ENCODE measurements at places on chromosomes 1 and 21.

- DNase-seq, result no peak
These were observed at the start of gene RORC for GRCh38 chr1:151831605-151832004. Gene RORC, minus strand, starts transcription at chr1:151831802. Its CDS starts 38 bp downstream, at chr1:151831764.

GRCh38 chr1:234838182-234838581 lies 228.2 kb upstream of the IRF2BP2 start:
- no peak for DNase-seq

GRCh38 chr1:110312188-110313121 lies 26.7 kb upstream of the RBM15 start:
- peak; percentile 49 for DNase-seq

DNA sequence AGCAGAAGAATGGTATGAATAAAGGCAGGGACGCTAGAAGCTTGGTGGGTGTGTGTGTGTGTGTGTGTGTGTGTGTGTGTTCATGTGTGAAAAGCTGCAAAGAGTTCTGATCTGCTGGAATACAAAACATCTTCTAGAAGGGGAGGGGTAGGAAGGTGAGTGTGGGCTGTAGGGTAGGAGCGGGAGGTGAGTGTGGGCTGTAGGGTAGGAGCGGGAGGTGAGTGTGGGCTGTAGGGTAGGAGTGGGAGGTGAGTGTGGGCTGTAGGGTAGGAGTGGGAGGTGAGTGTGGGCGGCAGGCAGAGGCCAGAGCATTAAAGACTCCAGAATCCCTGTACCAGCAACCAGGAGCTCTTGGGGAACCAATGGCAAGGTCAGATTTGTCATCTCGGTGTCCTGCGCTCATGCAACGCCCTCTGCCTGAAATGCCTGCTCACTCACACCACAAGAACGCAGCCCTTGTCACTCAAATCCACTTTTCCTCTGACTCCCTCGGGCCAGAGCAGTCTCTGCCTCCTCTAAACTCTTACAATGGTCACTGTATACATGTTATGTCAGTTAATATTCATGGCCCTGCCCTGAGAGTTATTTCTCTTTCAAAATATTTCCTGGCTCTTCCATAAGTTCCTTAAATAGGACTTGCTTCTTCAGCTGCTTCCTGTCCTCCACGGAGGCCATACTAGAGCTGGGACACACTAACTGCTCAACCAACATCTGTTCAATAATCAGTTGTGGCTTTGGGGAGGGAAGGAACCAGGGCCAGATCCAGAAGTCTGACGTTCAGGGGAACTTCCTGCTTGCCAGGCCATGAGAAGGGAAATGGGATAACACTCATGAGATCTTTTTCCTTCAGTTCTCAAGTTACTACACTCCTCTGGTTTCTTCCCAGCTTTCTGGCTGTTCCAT lies 53.6 kb upstream of the ZNF644 start:
- DNase-seq, result no peak

GRCh38 chr1:105636052-105636451 lies 1420.4 kb upstream of the PRMT6 start:
- no peak for DNase-seq

- DNase-seq, result no peak
These were observed 71.8 kb upstream of the ECE1 start for GRCh38 chr1:21362096-21362495.

GRCh38 chr1:30923597-30923996 lies 15.0 kb upstream of the SDC3 start:
- DNase-seq, result no peak

GRCh38 chr1:228799924-228800323 lies 64.6 kb downstream of the RHOU start:
- DNase-seq, result no peak

DNA sequence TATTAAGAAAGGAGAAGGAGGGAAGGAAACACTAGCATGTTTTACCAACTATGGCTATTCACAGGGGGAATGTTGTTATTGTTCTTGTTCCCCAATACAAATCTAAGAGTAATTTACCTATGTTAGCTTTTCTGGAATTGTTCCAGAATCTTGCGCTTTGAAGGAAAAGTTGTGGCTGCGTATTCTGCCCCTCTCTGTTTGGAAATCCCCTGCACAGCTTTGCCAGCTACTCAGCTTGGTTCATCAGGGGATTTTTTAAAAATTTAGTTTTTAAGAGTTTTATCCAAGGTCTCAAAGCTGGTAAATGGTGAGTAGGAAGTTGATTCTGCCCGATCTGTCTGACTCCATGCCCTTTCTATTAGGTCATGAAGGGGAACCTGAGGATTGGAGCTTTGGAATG lies 9.5 kb upstream of the IRF6 start:
- DNase-seq, result no peak

- DNase-seq, result no peak
These were observed 308.4 kb upstream of the BEND5 start for GRCh38 chr1:49085079-49085478.

GRCh38 chr1:15156807-15157380 lies 3.3 kb downstream of the TMEM51 start:
- no peak for DNase-seq

GRCh38 chr1:55445416-55445815 lies 230.3 kb upstream of the USP24 start:
- peak; percentile 1 for DNase-seq

GRCh38 chr1:65724151-65724550 lies 68.5 kb upstream of the PDE4B start:
- DNase-seq, result no peak

- DNase-seq, result no peak
These were observed 38.3 kb upstream of the PRSS38 start for GRCh38 chr1:227777156-227777555.

DNA sequence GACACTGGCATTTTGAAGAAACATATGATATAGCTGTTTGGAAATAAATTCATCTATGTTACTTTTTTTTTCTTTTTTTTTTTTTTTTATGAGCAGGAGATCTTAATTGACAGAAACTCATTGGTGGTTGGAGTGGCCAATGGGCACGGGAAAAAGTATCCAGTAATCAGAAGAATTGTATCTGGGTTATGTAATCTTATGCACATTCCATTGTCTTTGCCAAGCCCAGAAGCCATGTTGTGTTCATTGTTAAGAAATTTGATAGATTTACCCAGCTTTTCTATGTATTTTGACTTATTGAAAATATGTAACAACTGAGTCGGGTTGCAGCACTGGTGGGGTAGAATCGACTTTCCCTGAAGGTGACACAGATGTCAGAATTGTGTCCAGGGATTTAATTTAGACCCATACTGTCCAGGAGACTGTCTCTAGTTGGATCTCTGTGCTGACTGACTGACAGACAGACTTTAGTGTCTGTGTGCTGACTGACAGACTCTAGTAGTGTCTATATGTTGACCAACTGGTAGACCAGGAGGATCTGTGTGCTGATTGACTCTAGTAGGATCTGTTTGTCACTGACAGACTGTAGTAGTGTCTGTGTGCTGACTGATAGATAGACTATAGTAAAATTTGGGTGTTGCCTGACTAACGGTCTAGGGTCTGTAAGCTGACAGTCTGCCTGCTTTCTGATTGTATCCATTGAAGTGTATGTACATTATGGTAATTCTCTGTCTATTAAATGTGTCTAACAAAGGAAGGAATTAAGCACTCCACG lies 12.3 kb upstream of the C4BPB start:
- DNase-seq, result no peak

GRCh38 chr1:241637604-241638003 lies 2.6 kb downstream of the CHML start:
- no peak for DNase-seq

GRCh38 chr1:59570524-59570923 lies 244.2 kb upstream of the HOOK1 start:
- DNase-seq, result no peak

GRCh38 chr1:41504114-41505035 lies 19.9 kb upstream of the EDN2 start:
- DNase-seq, result no peak

- DNase-seq, result no peak
These were observed 43.8 kb downstream of the HIVEP3 start for GRCh38 chr1:41874903-41875411.

DNA sequence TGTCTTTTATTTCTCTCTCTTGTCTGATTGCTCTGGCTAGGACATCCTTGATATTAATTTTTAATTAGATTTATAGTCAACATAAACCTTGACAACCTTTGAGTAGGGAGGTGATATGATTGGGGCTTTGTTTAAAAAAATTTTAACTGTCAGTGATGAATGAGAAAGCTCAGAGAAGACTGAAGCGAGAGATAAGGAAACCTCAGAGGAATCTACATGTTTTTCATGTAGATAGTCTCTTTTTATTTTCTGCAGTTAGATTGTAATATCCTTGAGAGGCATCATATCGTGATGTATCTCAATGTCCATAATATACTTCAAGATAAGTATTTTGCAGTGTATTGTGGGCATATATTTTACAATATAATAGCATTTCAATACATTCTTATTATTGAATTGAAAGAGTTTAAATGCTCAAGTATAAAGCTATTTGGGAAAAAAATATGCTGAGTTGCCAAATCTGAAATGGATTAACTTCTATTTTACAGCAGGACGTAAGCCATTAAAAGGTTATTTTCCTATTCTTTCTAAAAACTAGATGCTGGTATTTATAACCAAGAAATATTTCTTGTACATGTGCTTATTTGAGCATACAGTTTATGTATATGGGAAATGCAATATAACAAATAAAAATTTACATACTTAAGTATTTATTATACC lies 802.4 kb upstream of the ADGRL4 start:
- DNase-seq, result no peak

DNA sequence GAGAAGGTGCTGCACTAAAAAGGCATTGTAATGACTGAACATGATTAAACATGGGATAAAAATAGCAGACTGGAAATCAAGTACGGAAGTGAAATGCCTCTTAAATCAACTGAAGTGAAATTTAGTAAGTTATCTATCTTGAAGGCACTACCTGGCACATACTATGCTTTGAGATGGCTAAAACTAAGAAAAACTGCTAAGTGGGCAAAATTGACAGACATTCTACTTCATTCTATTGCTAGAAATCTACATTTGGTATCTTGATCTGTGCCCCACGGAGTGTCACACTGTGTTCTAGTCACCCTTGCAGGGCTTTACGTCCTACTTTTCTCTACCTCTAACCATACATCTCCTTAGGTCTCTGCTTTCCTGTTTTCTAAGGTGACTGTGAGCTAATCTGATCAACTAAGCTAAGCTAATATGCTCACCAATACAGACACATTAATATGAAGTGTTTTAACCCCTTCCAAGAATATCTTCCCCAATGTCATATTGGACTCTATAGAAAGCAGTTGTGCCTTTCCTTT lies 4.1 kb downstream of the PDC start:
- DNase-seq, result no peak

DNA sequence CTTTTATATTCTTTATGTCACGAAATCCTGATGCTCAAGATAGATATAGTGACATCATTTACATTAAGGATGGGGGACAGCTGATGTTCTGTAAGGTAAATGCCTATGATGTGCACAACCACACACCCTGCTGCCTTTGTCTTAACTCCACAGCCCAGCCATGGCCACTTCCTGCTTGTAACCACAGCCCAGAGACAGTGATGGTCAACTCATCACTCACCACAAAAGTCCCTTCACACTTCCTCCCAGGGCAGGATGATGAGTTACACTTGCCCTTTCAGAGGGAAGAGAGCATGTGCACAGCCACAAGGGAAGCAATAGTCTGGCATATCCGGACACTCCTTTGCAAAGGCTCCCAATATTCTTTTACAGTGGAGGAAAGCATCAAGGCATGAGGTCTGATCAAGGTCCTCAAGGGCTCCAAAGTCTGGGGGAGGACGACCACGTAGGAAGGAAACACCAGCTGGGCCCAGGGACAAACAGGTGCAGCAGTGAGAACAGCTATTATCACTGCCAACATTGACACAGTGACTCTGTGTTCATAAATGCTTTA lies 53.8 kb downstream of the PLPP3 start:
- DNase-seq, result no peak

DNA sequence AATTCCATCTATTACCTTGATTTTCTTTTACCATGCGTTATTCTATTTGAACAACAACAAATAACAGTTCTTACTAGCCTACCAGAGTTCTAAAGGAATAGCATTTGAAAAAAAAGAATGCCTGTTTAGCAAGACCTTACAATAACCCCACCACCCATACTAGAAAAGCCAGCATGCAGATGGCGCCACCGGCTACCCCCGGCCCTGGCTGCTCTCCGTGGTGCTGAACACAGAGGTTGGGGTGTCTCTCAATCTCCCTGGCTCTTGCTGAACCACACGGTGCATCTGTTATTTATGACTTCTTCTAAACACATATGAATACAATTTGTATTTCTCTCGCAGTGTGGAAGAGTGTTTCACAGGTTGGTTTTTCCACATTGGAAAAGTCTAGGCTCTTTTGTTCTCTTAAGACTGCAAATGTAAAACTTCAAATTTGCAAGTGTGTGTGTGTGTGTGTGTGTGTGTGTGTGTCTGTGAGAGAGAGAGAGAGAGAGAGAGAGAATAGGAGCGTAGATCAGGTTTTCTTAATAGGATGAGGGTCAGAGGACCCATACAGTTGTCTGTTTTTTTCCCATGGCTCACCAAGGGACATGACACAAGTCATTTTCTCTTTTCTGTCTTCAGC lies 13.6 kb downstream of the GRIK3 start:
- no peak for DNase-seq

DNA sequence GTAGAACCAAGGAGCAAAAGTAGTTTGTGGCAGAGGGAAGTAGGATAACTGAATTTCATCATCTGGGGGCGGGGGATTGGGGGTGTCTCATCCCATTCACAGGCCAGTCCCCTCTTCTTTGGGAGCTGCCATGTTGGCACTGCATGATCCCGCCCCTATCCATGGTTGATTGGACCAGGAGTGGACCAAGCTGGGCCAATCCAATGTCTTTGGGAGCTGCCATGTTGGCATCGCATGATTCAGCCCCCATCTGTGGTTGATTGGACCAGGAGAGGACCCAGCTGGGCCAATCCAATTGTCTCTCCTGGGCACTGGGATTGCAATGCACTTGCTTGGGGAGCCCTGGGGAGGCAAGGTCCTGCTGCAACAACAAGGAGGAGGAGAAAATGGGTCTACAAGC lies 12.3 kb upstream of the ALPL start:
- no peak for DNase-seq

GRCh38 chr1:24175033-24175755 lies 11.9 kb downstream of the IFNLR1 start:
- no peak for DNase-seq

GRCh38 chr1:175714350-175714749 lies 29.0 kb downstream of the TNR start:
- DNase-seq, result no peak

DNA sequence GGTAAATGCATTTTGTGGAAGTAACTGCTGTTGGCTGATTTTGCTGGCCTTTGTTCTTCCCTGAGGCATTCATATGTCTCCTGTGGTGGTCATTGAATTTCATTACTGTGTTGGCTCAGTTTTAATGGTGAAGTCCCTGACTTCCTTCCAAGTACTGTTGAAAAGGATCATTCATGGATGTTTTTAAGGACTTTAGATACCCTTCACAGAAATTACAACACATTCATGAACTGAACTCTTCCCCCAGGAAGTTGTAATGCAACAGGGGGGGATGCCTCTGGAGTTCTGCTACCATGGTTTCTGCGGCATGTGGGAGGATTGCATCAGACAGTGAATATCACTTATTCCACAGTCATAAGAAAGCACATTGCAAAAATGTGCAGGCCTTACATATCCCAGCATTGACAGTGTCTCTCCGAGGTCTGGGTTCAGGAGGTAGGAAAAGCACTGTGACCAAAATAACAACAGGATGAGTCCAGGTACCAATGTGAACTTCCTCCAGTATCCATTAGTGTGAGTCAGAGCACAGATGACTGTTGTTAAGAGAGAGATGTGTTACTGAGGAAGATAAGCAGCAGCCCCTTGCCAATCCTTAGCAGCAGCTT lies 2.1 kb upstream of the RAB3GAP2 start:
- no peak for DNase-seq

GRCh38 chr1:183195142-183195574 lies 9.1 kb downstream of the LAMC2 start:
- DNase-seq, result no peak

GRCh38 chr21:20551939-20552338 lies 446.3 kb upstream of the NCAM2 start:
- DNase-seq, result no peak
